ENCODE measurements at places on chromosomes 4 and X.

- DNase-seq = no peak
Measured at GRCh38 chrX:46169808-46170207, 375.4 kb downstream of the ZNF674 start.

DNA sequence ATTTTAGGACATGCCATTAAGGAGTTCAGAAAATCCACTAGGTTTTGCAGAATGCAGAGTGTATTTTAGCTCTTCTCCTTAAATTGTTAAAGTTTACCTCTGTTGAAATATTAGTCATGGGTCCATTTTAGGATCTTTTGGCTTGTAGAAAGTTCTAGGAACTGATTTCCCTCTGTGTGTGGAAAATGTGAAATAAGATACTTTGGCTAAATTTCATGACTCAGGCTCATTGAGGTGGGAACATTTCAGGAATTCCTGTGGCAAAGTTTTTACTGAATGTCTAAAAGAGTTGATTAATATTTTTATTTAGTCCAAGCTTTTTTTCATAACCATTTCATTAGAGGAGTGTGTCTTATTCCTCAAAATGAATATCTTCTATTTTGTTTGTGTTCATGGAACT lies 7.0 kb downstream of the FHIP1A start:
- no peak for DNase-seq

DNA sequence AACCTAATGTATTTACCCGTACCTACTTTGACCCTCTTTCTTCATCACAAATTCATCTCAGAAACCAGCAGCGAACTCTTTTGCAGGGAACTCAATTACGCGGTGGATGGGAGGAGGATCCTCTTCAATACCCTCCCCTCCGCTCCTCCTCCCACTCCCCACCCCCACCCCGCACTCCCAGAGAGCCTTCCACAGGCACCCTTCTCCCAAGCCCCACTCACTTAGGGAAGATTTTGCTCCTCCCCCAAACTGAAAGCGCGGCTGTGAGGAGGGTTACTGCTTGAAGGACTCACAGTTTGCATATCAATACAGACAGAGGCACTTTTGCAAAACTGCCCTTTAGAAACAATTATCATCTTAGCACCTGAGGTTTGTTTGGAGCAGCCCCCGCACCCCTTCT lies 960 bp upstream of the IL1RAPL1 start:
- no peak for DNase-seq

GRCh38 chr4:4320528-4320927 lies 30.5 kb downstream of the ZBTB49 start:
- no peak for DNase-seq

DNA sequence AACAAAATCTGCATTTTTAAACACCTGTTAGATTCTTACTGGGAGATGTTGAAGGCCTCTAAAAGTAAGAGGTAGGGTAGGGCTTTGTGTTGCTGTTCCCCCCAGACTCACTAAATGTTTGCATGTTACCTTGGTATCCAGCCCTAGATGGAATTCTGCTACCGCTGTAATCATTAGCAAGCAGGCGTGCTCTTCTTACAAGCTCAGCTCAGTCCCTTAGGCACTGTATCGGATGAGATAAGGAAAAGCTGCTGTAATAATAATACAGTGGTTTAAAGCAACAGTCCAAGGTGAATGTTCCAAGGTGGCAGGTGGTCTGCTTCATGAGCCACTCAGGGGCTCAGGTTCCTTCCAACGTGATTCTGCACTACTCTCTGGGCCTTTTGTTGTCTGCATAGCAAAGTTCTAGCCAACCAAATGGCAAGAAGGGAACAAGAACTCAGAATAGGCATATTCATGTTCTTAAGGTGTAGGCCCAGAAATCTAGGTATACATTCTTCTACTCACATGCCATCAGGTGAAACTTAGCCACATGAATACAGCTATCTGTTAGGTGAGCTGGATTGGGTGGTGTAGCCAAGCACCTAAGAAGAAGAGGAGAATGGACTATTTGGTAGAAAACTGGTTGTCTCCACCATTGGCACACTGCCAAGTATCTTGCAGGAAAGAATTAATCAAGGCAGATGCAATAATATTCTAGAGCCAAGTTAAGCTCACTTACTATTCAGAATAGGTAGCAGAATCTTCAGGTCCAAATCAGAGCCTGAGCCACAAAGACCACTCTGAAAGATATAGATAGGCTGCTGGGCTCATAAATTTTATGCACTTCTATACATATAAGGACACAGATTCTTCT lies 46.0 kb downstream of the COQ2 start:
- no peak for DNase-seq

- DNase-seq = no peak
Measured at GRCh38 chr4:28462766-28463700, 1602.4 kb downstream of the STIM2 start.

All from stimulated activated CD4-positive, alpha-beta T cell treated with anti-CD3 and anti-CD28 coated beads, Interleukin-12 subunit alpha, Interleukin-12 subunit beta, amount 100 ng/mL, for 4 hours (primary cell).